ENCODE measurements at places on chromosomes 7 and 10.

- no peak for DNase-seq
These were observed 10.9 kb upstream of the BHLHA15 start for GRCh38 chr7:98200364-98200763.

GRCh38 chr10:110808123-110808522 is 63.6 kb upstream of the PDCD4 start:
- no peak for DNase-seq

DNA sequence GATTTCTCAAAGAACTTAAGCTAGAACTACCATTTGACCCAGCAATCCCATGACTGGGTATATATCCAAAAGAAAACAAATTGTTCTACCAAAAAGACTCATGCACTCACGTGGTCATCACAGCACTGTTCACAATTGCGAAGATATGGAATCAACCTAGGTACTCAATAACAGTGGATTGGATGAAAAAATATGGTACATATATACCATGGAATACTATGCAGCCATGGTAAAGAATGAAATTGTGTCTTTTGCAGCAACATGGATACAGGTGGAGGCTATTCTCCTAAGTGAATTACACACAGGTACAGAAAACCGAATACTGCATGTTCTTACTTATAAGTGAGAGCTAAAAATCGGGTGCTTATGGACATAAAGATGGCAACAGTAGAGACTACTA is 61.8 kb downstream of the PIK3CG start:
- no peak for DNase-seq

- peak; percentile 27 for DNase-seq
These were observed 102.3 kb downstream of the JAZF1 start for GRCh38 chr7:28078036-28078901.

- no peak for DNase-seq
These were observed 32.1 kb upstream of the MDFIC start for GRCh38 chr7:114889646-114890285.

- DNase-seq, result no peak
These were observed 50.6 kb downstream of the MGMT start for GRCh38 chr10:129517680-129518057.

- DNase-seq, result no peak
These were observed 96.2 kb downstream of the EXOC4 start for GRCh38 chr7:133349101-133349500.

- DNase-seq, result no peak
These were observed 36.7 kb upstream of the HDAC9 start for GRCh38 chr7:18458830-18459229.

GRCh38 chr10:47243356-47243755 is 56.6 kb upstream of the GDF10 start:
- no peak for DNase-seq
